T-helper 1 cell treated with Interleukin-12 subunit alpha and Interleukin-12 subunit beta and Interleukin-4 antibody, amounts not matched to agents 30 ng/mL and 1 ng/mL, for 36 hours (primary cell): ENCODE measurements at places on chromosomes 5 and 9. TPM values are rescaled to one million over a fixed set of nuclear protein-coding genes. Genes with fewer than 3 reads are reported as not detected.

Gene FOXD4L3
- 0.29 TPM in 1 of 2 replicates, not detected in the other for total RNA-seq

Gene STOML2
- 141 and 143 TPM in 2 replicates for total RNA-seq

Gene GPSM1
- total RNA-seq: 5.9 and 6.1 TPM in 2 replicates

Gene TMC1
- 0.27 TPM in 1 of 2 replicates, not detected in the other for total RNA-seq

Gene TYRP1
- total RNA-seq: not detected in 2 replicates

Gene SPATA31A3
- not detected in 2 replicates for total RNA-seq

Gene TXNDC8
- total RNA-seq: not detected in 2 replicates

Gene BRIX1
- 44.9 and 50.4 TPM in 2 replicates for total RNA-seq

Gene NNT
- total RNA-seq: 63.8 and 67.9 TPM in 2 replicates

Gene CSF1R
- total RNA-seq: 0.15 and 0.59 TPM in 2 replicates

Gene CDKN2B
- 9.2 and 9.4 TPM in 2 replicates for total RNA-seq

Gene MARVELD2
- 0.17 TPM in 1 of 2 replicates, not detected in the other for total RNA-seq

Gene SPINK4
- not detected in 2 replicates for total RNA-seq

Gene ORM2
- total RNA-seq: not detected in 2 replicates

Gene DNAJC21
- 49.0 and 51.9 TPM in 2 replicates for total RNA-seq

Gene LARP1
- total RNA-seq: 239 and 240 TPM in 2 replicates

Gene GABRA1
- total RNA-seq: not detected in 2 replicates

Gene CLIC3
- 1.4 and 1.8 TPM in 2 replicates for total RNA-seq

Gene CDO1
- 0.46 and 0.61 TPM in 2 replicates for total RNA-seq

Gene UBTD2
- total RNA-seq: 5.7 and 6.4 TPM in 2 replicates

Gene SPATA31A1
- not detected in 2 replicates for total RNA-seq

Gene PCDHB6
- total RNA-seq: not detected in 2 replicates

Gene SPINK1
- not detected in 2 replicates for total RNA-seq

Gene CDC25C
- 7.5 and 9.1 TPM in 2 replicates for total RNA-seq

Gene EIF4E1B
- total RNA-seq: not detected in 2 replicates

Gene PCDHA3
- not detected in 2 replicates for total RNA-seq

Gene TCOF1
- total RNA-seq: 63.2 and 64.0 TPM in 2 replicates

Gene CCDC152
- total RNA-seq: 2.5 and 3.4 TPM in 2 replicates

Gene QRFP
- total RNA-seq: not detected in 2 replicates

Gene RABGAP1
- 33.9 and 38.1 TPM in 2 replicates for total RNA-seq

Gene DYNC2I2
- 36.8 and 38.3 TPM in 2 replicates for total RNA-seq

Gene ACTBL2
- not detected in 2 replicates for total RNA-seq

Gene SURF2
- 17.5 and 21.2 TPM in 2 replicates for total RNA-seq

Gene CANX
- 485 and 502 TPM in 2 replicates for total RNA-seq

Gene GALNT12
- 3.3 and 4.0 TPM in 2 replicates for total RNA-seq

Gene TAS2R1
- not detected in 2 replicates for total RNA-seq

Gene SLC22A5
- total RNA-seq: 4.8 and 5.0 TPM in 2 replicates

Gene PCDHA9
- total RNA-seq: not detected in 2 replicates

Gene GARNL3
- total RNA-seq: 0.88 and 1.3 TPM in 2 replicates

Gene PLAA
- total RNA-seq: 36.6 and 41.5 TPM in 2 replicates

Gene SHISAL2B
- total RNA-seq: not detected in 2 replicates

Gene LTC4S
- 1.7 and 2.4 TPM in 2 replicates for total RNA-seq

Gene NMUR2
- total RNA-seq: not detected in 2 replicates

Gene C9orf50
- total RNA-seq: not detected in 2 replicates

Gene ADAMTS16
- not detected in 2 replicates for total RNA-seq

Gene MEF2C
- total RNA-seq: 0.22 and 0.32 TPM in 2 replicates

Gene SPINK13
- total RNA-seq: not detected in 2 replicates

Gene CDH18
- not detected in 2 replicates for total RNA-seq

Gene FBP2
- total RNA-seq: not detected in 2 replicates

Gene ARL10
- total RNA-seq: 8.5 and 9.0 TPM in 2 replicates

Gene CCL21
- total RNA-seq: not detected in 2 replicates

Gene CDH9
- not detected in 2 replicates for total RNA-seq

Gene CARD9
- 1.3 and 1.6 TPM in 2 replicates for total RNA-seq

Gene FOXD4
- total RNA-seq: 0.20 TPM in 1 of 2 replicates, not detected in the other

Gene GPX3
- total RNA-seq: not detected in 2 replicates

Gene RHOBTB3
- total RNA-seq: 0.37 and 0.54 TPM in 2 replicates

Gene TAL2
- not detected in 2 replicates for total RNA-seq

Gene PCDHGA4
- total RNA-seq: 0.74 and 0.98 TPM in 2 replicates
